Umbilical cord (tissue), 2 donors: ENCODE measurements at places on chromosomes 11 and 22. TPM values are rescaled to one million over a fixed set of nuclear protein-coding genes. Genes with fewer than 3 reads are reported as not detected.
A peak's percentile ranks its signal among the peaks of the same experiment; 100 is the strongest.

GRCh38 chr22:50339945-50340879, 2.9 kb upstream of the PPP6R2 start:
- no peak for DNase-seq

GRCh38 chr22:26267856-26268255, 98.6 kb downstream of the SEZ6L start:
- no peak for DNase-seq

- DNase-seq, result no peak
These were observed 122.7 kb downstream of the DBX1 start for GRCh38 chr11:20037396-20038153.

- DNase-seq, result no peak
These were observed 60.2 kb downstream of the FLRT1 start for GRCh38 chr11:64095949-64096348.

DNA sequence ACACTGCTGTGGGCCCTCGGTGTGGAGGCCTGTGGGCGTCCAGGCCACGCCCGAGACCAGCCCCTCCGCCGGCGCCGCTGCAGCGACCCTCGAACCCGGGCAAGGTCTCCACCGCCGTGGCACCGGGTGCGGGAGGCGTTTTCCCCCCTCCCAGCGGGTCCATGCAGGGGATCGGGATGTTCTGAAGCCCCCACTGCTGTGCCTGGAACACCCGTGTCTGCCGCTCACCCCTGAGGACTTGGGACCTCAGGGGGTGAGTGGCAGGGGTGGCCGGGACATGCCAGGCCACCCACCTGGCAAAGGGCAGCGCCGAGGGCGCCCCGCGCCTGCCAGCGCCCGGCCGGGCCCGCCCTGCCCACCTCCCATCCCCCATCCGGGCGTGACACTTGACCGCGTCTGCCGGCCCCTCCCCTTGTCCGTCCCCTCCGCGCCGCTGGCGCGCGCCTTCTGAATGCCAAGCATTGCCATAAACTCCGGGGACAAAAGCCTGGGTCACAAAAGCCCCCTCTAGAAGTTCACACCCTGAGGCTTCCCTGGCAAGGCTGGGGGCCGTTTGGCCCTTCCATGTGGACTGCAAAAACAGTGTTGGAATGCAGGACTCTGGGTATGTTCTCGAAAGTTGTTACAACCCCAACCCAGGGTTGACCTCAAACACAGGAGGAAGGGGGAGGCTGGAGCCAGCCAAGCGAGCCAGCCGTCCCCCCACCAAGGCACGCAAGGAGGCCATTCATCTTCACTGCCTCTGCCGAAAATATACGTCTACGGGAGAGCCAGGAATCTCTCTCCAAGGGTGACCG, 819 bp upstream of the KCNQ1OT1 start:
- DNase-seq, result no peak

- no peak for DNase-seq
These were observed 72.9 kb upstream of the EED start for GRCh38 chr11:86171627-86172026.

DNA sequence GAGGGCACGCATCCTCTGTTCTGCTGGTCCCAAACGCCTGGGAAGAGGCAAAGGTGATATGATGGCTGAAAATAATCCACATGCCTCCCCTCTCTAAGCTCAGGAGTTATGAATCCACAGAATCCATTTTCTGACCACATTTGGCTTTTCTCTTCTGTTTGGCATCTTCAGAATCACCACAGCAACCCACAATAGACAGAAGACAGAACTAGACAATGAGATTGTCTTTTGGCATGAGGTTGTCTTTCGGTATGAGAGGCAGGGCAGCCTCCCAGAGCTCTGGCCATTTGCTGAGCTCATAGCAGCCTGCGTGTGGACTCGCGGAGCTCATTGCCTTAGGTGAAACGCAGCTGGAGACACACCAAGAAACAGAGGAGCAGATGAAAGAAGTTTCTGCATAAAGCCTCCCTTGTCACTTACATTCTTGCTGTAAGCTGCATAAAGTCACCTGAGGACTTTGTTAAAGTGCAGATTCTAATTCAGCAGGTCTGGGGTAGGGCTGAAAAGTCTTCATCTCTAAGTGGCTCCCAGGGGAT, 868.0 kb downstream of the NTM start:
- DNase-seq, result no peak

- DNase-seq, result peak; percentile 63
These were observed 34.5 kb upstream of the ANO3 start for GRCh38 chr11:26297189-26297975.

GRCh38 chr11:117230286-117230961, 1.4 kb downstream of the PCSK7 start:
- no peak for DNase-seq

- no peak for DNase-seq
These were observed 44.0 kb downstream of the MYO7A start for GRCh38 chr11:77171885-77172665.

GRCh38 chr22:30204742-30205111, 41.8 kb downstream of the LIF start:
- peak; percentile 79 for DNase-seq

GRCh38 chr22:49192180-49192856, 635.4 kb downstream of the BRD1 start:
- no peak for DNase-seq

DNA sequence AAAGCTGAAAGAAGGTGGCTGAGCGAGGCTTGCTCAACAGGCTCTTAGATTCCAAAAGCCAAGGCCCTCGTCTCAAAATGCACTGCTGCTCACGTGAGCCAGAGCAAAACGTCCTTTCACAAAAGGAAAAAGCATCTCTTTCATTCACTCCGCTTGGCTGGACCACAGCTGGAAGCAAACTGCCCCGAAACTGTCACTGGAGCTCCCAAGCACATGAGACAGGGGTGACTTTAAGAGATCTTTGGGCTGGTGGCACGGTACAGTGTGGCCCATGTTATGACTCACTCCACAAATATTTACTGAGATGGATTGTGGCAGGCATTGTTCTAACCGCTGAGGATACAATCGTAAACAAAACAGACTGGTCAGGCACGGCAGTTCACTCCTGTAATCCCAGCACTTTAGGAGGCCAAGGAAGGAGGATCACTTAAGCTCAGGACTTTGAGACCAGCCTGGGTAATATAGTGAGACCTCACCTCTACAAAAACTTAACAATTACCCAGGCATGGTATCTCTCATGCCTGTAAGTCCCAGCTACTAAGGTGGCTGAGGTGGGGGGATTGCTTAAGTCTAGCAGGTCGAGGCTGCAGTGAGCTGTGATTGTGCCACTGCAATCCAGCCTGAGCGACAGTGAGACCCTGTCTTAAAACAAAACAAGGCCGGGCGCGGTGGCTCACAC, 3.6 kb downstream of the PLA2G6 start:
- DNase-seq, result peak; percentile 35

GRCh38 chr22:36180038-36180880, 19.7 kb upstream of the APOL3 start:
- peak; percentile 63 for DNase-seq

DNA sequence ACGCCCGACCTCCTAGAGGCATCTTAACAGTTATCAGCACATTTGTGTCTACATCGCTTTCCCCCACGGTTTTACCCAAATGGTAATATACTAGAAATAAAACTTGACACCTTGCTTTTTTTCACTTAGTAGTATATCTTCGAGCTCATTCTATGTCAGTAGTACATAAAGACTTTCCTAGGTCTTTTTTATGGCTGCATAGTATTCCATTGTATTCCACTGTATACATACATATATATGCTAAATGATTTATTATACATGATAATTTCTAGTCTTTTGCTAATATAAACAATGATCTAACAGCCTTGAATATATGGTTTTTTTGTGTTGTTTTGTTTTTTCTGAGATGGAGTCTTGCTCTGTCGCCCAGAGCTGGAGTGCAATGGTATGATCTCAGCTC, 34.8 kb upstream of the DLAT start:
- no peak for DNase-seq

DNA sequence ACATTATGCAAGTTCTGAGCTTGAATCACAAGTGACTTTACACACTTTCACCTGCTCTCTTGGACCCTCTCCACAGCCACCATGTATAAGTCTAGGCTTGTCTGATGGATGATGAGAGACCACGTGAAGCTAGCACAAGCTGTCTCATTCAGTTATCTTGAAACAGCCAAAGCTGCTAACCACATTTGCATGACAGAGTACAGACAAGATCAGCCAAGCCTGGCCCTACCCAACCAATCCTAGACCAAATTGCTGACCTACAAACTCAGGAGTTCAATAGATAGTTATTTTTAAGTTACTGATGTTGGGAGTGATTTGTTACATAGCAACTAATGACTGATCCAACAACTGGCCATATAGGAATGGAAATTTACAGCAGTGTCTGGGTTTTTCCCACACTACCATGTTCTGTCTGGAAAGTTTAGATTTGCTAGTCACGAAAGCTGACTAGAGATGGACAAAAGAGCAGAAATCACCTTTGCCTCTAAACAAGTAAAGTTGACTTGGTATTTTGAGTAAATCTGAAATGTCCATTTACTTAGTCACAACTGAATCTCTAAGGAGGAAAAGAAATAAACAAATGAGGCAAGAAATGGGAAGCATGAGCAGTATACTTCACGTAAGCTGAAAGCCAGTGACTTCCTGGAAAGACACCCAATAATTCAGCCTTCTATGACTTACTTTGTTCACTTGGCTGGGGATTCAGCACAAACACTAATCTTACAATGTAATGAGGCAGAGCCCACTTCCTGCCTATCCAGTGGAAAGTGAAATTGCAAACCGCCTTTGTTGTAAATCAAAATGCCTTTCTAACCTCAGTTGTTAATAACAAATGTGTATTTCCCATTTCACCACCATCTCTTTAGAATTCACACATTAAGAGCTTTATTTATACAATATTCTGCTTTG, 101.7 kb downstream of the FAM181B start:
- DNase-seq, result no peak

GRCh38 chr11:119044708-119045107, 12.3 kb downstream of the HYOU1 start:
- no peak for DNase-seq

DNA sequence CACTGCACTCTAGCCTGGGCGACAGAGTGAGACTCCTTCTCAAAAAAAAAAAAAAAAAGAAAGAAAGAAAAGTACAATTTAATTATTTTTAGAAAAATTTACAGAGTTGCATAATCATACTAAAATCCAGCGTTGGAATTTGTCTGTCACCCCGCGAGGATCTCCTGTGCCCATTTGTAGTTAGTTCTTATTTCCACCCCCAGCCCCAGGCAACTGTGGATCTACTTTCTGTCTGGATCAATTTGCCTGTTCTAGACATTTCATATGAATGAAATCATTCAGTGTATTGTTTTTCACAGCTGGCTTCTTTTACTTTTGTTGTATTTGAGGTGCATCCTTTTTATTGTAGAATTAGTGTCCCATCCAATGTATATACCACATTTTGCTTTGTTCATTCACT, 102.6 kb upstream of the RASSF10 start:
- DNase-seq, result no peak

- no peak for DNase-seq
These were observed 306.8 kb downstream of the CTTN start for GRCh38 chr11:70705097-70705496.

- DNase-seq, result no peak
These were observed 37.9 kb upstream of the ARHGAP32 start for GRCh38 chr11:129230006-129230405.

DNA sequence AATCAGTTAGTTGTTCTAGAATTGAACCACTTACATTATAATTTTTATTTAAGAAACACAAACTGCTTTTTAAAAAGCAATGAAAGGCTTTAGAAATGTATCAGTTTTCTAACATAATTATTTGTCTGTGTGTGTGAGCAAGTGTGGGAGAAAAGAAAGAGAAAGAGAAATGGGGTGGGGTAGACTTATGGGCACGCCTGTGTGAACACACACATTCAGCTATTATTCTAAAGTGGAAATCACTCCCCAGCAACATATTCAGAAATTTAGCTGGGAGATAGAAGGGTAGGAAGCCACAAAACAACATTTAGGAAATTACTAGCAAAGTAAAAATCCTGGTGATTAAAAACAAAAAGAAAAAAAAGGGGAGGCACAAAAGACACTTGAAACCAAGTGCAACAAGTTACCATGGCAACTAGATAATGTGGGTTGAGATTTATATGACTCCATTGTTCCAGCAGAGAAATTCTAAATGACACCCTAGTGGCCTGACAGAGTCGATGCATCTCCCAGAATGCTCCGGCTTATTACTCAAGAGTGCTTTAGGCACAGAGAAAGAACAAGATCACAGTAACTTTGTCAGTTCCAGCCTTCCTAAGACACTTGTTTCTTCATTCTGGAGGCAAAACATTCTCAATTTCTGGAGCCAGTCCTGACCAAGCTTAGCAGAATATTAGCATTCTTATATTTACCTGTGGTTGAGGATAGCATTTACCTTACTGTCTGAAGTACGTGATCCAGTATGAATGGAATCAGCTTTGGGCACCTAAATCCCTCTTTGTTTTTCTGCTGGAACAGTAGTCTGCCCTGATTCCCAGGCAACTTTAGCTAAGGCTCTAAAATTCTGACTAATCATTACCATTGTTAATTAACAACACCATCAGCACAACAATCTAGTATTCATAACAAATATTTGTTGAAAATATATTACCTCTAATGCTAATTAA, 444.4 kb downstream of the DLG2 start:
- peak; percentile 17 for DNase-seq

DNA sequence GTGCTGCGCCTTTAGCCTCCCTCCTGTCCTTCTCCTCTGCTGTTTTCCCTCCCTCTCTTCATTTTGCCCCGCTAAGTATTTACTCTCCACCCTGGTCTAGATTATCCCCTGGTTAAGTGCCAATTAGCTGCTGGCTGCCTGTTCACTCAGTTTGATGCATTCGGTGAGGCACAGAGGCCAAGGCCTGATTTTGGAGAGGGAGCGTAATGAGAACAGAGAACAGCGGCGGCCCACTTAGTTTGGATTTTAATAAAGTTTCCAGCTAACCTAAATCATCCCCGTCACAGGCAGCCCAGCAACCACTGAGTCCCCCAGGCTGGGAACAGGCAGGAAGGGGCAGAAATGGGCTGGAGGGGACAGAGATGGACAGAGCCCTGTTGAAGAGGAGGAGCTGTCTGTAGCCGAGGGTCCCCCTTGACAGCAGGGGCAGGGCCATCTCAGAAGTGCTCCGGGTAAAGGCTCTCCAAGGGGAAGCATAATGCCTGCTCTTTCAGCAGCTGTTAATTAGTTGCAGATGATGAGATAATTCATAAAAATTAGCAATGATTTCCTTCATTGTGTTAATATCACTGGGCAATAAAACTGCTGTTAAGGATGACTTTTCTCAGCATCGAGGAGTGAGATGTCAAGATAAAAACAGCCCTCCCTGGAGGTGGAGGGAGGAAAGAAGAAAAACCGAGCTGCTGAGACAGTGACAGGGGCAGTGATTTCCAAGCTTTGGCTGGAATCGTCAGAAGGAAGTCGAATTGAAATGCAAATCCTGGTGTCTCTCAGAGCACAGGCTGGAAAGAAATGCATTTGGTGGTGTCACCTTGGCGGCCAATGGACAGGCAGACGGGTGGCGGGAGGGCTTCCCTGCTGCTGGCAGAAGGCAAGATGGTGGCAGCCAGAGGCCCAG, 170.1 kb downstream of the GRIK4 start:
- no peak for DNase-seq

GRCh38 chr11:34305193-34305592, 52.6 kb downstream of the ABTB2 start:
- DNase-seq, result no peak

CEND1 gene
- 1.4 TPM for total RNA-seq

TST gene
- 12.5 TPM for total RNA-seq

GLYATL2 gene
- total RNA-seq, result not detected

OR51D1 gene
- total RNA-seq, result 3.1 TPM

GTSE1 gene
- total RNA-seq, result 3.4 TPM

EPS8L2 gene
- total RNA-seq, result 28.6 TPM

PES1 gene
- total RNA-seq, result 43.1 TPM

MAP6 gene
- 10.4 TPM for total RNA-seq

OR2AT4 gene
- total RNA-seq, result 10.1 TPM

IL17RA gene
- 9.6 TPM for total RNA-seq
